ENCODE measurements at places on chromosomes 5 and 9.

DNA sequence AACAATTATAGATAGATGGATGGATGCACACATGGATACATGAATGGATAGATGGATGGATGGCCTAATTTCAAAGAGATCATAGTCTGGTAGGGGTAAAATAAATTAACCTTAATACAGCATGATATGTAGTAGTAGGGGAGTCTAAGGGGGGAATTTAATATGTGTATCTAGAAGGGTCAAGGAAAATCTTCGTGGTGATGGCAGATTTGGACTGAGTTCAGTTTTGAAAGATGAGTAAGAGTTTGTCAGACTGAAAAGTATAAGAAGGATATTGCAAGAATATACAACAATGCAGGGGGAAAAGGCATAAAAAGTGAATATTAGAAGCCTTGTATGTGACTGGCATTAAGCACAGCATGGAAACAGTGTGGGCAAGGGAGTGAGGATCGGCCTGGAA lies 98.7 kb downstream of the ZNF462 start:
- DNase-seq = no peak

DNA sequence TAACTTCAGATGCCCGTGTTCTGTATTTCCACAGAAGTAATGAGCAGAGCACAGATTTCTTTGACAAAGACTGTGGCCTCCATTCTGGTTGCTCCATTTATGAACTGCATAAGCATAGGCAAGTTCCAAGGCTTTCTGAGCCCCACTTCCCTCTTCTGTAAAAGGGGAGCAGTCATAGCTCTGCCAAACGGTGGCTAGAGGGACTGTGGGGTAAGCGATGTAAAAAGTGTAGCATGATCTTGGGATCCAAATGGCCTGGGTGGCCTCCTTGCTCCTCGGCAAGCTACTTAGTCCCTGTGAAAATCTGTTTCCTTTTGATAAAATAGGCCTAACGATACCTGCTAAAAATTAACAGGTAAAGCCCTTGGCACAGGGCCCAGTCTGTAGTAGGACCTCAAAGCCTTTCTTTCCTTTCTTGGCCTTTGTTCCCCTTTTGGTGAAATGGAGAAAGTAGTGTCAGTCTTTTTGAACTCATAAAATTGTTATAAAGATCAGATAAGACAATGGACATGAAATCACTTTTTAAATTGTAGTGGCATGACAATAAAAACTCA lies 646.6 kb downstream of the ACTL7B start:
- DNase-seq = no peak

DNA sequence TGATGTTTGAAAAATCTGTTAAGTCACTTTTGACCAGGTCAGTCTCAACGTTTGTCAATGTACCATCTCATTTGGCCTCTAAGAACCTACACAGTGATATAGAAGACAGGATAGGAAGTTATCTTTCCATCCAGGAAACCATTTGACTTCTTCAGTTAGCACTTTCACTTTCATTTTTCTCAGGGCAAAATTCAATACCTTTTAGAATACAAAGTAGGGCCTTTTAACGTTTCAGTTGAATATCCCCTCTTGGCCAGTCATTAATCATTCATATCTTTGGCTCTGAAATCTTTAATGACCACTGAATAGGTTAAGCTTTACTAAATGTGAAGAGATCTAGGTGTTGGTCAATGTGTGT lies 101.1 kb upstream of the GNAQ start:
- DNase-seq = no peak

- DNase-seq = no peak
These were observed 170.2 kb downstream of the HSPA4 start for GRCh38 chr5:133222040-133222439.

- no peak for DNase-seq
These were observed 64.6 kb downstream of the TSPAN17 start for GRCh38 chr5:176711883-176712282.

- DNase-seq = peak; percentile 59
These were observed at the start of gene TJP2 for GRCh38 chr9:69173891-69174615. TJP2 (plus strand) TSS chr9:69174277; CDS start chr9:69174373, 96 bp downstream.
